Myocyte (in vitro differentiated cells): ENCODE measurements at places on chromosomes 5 and 9.
A peak's percentile ranks its signal among the peaks of the same experiment; 100 is the strongest.

DNA sequence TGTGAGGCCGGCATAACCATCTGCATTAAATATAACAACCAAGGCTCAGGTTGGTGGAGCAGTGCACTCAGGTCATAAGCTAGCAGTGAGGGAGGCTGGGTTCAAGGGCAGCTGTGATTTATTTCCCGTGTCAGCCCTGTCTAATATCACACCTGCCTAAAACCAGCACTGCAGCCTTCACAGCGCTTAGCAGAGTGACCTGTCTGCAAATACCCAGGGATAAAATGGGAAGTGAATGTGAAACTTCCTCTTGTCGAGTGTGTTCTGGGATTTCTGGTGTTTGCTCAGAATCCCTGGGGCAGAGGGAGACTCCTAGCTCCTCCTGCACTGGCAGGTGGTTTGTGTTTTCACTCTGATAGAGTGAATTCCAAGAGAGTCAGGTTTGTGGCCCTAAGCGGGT, 57.5 kb downstream of the ZNF510 start:
- no peak for DNase-seq

DNA sequence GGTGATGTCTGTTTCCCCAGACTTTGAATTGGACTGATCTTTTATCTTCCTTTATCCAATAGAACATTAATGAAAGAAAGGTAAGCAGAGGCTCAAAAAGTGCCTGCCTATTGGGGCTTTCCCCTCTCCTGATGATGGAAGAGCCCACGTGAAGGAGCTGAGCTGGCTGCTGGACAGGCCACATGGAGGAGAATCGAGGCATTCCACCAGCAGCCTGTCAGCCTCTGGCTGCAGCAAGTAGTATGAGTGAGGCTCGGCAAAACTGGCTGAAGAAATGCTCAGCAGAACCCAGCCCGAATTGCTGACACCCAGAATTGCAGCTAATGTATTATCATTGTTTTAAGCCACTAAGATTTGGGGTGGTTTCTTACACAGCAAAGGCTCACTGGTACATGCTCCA, 66.5 kb upstream of the STC2 start:
- DNase-seq, result no peak

GRCh38 chr9:127813686-127814226, 11.1 kb downstream of the FPGS start:
- DNase-seq, result no peak

GRCh38 chr9:83520292-83520691, 17.9 kb downstream of the FRMD3 start:
- DNase-seq, result no peak

GRCh38 chr5:114192108-114192507, 169.8 kb upstream of the KCNN2 start:
- DNase-seq, result no peak

- DNase-seq, result no peak
Measured at GRCh38 chr5:1103505-1104326, 8.1 kb downstream of the SLC12A7 start.

DNA sequence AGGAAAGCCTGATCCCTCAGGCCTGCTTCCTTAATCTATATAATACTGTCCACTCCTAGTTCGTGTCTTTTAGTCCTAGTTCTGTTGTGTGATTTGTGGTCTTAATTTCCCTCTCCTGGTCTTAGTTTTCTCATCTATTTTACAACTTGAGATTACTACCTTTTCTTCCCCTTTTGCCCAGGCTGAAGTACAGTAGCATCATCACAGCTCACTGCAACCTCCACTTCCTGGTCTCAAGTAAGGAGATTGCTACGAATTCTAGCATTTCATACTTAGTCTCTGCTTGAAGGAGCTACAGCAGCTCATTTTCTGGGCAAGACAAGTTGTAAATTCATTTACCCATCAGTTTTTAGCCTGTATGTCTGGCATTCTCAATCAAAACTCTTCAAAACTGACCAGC, 5.5 kb downstream of the TRIM32 start:
- no peak for DNase-seq

DNA sequence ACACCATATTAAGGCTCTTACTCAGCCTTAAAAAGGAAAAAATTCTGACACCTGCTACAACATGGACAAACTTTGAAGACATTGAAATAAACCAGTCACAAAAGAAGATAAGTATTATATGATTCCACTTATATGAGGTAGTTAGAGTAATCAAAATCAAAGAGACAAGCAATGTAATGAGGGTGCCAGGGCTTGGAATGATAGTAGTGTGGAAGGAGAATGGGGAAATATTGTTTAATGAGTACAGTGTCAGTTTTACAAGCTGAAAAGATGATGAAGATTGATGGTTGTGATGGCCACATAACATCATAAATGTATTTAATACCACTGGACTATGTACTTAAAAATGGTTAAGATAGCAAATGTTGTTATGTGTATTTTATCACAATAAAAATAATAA, 485.7 kb downstream of the SPATA31D1 start:
- no peak for DNase-seq

DNA sequence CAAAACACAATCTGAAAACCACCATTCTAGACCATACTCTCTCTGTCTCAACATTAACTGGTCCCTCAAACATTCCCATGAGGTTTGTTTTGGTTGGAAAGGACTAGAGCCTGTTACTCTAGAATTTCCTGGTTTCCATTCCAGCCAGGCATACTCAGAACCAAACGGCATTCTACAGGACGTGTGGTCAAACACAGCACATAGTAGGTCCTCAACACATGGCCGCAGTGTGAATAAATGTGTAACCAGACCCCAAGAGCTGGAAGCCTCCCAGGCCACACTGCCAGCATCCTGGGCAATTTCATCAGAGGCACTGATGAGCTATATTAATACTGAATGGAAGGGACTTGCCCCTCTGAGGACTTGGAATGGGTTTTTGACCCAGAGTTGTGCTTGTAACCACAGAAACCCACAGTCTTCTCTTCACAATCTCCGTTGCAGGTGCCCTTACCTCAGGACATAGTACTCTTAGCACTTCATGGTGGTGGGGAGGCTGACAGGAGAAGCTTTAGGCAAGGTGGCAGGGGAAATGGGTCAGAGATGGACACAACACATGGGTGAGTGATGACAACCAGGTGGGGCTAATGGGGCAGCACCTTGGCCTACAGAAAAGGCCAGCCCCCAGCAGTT, 66.0 kb downstream of the ZNF366 start:
- DNase-seq, result peak; percentile 68

- DNase-seq, result no peak
Measured at GRCh38 chr5:173172166-173172565, 27.8 kb downstream of the BNIP1 start.

DNA sequence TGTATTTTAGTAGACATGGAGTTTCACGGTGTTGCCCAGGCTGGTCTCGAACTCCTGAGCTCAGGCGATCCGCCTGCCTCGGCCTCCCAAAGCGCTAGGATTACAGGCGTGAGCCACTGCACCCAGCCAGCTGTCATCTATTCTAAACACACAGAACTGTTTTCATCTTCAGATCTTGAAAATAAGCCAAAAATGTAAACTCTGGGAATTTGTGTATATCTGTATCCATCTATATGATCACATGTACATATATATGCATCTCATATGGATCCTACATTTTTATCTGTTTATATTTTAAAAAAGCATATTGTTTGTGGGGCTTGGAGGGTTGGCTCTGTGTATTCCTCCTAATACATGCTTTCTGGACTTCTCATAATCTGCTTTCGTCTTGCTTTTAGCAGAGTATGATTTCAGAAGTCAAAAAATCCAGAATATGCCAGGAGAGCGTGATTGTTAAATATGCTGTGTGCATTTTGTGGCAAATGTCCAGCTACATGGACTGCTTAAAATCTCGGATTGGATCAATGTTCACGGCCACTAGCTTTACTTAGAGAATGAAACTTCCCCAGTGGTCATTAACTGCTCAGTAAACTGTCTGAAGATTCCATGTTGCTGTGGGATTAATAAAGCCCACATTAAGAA, 274.4 kb upstream of the IRX1 start:
- no peak for DNase-seq

DNA sequence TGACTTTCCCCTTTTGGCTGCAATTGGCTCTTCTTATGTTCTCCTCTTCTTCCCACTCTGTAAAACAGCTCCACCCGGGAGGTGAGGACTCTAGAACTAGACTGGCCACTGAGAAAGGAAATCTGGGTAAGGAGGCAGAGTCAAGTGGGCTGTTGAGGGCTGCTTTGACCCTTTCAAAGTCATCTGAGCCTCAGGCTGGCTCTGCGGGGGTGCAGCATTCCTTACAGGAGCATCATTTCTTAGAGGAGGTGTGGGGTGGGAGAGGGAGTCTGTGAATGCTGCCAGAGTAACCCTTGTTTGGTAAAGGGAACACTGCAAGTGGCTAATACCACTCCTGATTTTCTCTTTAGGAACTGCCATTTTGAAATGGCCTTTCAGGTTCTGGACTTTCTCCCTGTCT, 377.7 kb upstream of the SMARCA2 start:
- DNase-seq, result no peak

- no peak for DNase-seq
Measured at GRCh38 chr5:106020894-106021293, 1649.8 kb downstream of the EFNA5 start.

- DNase-seq, result no peak
Measured at GRCh38 chr5:149224282-149224681, 47.4 kb upstream of the AFAP1L1 start.

DNA sequence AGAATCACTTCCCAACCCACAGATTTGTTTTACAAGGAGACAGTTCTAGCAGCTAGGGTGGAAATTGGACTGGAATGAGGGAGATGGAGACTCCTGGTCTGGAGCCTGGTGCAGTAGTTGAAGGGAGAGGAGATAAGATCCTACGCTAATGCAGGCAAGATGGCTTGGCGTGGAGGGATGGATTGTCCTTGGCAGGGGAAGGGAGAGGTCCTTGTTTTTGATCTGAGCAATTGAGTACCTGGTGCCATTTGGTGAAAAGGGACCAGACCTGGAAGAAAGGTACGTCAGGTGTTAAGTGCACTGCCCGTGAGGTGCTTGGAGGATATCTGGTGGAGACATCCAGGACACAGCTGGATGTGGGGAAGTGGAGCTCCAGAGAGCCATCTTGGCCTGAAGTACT, 35.7 kb downstream of the ANGPTL2 start:
- DNase-seq, result no peak

- no peak for DNase-seq
Measured at GRCh38 chr9:89008744-89009545, 17.7 kb downstream of the S1PR3 start.

DNA sequence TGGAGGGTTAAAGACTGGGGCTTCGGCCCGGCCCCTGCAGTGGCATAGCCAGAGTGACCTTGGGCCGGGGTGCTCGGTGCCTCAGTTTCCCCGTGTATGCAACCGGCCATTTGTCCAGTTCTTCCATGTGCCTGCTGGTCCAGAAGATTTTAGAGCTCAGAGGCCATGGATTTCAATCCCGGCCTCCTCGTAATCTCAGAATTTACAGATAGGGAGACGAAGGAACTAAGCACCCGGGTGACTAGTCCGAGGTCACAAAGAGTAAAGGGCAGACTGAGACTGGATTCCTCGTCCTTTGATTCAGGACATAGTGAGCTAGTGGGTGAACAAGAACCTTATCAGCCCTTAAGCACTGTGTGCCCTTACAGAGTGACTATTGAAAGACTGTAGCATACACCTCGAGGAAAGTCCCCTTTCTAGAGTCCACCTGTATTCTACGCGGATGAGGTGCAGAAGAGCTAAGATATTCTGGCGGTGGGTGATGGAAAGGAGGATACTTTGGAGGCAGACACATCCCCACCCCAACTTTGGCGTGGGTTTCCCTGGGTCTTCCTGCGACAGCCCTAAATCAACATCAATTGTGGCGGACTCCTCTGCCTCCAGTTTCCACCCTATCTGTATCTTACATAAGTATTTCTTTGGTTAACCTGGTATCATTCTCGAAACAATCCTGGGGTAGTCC, 597 bp downstream of the SLC31A1 start:
- no peak for DNase-seq

- DNase-seq, result no peak
Measured at GRCh38 chr9:68431307-68431706, 74.9 kb downstream of the PGM5 start.

GRCh38 chr5:66869347-66869746, 273.2 kb downstream of the MAST4 start:
- no peak for DNase-seq

DNA sequence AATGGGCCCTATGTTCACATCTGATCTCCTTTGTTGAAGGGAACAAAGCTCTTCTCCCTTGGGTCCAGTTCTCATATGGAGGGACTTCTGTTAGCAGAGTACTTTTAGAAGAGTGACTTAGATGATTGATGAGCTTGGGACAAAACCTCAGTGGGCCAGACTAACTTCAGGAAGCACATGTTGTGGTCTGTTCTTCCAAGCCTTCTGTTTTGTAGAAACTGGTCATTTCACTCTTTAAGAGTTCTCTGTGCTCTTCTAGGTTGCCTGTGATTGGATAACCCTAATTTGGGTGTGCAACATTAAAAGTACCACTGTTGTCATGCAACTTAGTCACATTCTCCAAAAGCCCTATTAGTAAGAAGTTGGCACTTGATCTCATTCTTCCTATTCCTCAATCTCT, 183.5 kb upstream of the ACO1 start:
- DNase-seq, result no peak

DNA sequence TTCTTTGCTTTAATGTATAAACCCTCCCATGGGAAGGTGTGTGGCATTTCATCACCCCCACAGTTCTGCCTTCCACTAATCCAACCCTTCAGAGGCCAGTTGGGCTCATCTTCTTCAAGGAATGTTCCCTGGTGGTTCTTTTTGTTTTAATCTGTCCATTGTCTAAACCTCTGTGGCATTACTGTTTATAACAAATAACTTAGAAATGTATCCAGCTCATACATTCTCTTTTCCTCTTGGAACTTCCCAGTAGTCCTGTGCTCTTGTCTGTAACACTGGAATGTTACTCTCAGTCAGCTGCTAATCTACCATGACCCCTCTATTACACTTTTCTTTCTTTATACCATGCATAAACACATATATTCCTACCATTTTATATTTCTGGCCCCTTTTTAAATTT, 213.5 kb upstream of the TARS1 start:
- DNase-seq, result no peak

- peak; percentile 80 for DNase-seq
Measured at GRCh38 chr9:129334105-129334935, 156.3 kb upstream of the IER5L start.

- DNase-seq, result no peak
Measured at GRCh38 chr5:100418231-100418630, 116.9 kb upstream of the FAM174A start.

DNA sequence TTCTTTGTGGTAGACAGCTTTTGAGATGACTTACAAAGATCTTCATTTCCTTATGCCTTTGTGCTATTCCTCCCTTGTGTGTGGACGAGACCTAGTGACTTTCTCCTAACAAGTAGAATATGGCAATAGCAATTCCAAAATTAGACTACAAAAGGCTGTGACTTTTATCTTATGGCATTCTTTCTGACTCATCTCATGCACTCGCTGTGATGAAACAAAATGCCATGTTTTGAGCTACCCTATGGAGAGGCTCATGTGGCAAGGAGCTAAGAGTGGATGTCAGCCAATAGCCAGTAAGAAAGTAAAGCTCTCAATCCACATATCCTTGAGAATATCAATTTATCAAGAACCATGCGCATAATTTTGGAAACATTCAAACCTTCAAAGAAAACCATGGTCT, 380.5 kb upstream of the SMC2 start:
- no peak for DNase-seq

GRCh38 chr5:95620870-95621838, 1.3 kb downstream of the GPR150 start:
- peak; percentile 39 for DNase-seq
